ENCODE measurements at places on chromosomes 4 and X. TPM values are rescaled to one million over a fixed set of nuclear protein-coding genes. Genes with fewer than 3 reads are reported as not detected.

- no peak for DNase-seq
Measured at GRCh38 chrX:42422961-42423360, 355.0 kb downstream of the PPP1R2C start.

P2RY10 gene
- not detected for total RNA-seq

EPHA5 gene
- not detected for total RNA-seq

DNA sequence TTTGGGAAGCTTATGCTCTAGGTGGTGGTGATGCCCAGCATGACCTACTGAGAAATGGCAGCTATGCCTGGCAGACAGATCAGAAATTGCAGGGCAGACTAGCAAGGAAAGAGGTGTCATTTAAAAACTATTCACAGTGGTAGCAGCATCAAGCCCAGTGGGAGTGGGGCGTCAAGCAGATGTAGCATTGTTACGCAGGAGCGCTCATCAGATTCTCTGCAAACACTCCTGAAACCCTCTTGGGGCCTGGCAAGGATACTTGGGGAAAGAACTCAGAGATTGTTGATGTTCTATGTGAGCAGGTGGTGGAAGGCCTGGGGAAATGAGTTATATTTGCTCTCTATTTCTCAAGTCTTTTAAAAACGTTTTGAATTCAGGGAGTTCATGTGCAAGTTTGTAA is 437.6 kb downstream of the RAPGEF2 start:
- no peak for DNase-seq

All from HCT116 (cell line).